ENCODE measurements at places on chromosomes 3 and 15.

DNA sequence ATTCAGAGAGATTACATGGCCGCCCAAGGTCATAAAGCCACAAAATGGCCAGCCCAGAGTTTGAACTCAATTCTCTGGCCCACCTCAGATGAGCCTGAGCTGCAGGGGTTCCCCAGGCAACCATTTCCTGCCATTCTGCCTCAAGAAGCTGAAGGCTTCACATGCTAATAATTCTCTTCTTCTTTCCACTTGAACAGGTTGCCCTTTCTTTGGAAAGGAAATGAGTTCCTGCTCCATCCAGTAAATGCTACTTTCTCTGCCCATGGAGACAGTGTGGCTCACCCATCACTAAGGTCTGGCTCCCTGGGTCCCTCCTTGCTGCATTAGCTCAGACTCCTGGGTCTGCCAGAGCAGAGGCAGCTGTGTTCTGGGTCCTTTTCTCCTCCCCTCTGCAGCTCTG lies 48.2 kb downstream of the TRIM42 start:
- H3K27ac ChIP-seq = no peak overlapping the region
- no peaks in the 10 kb centered on the region for H3K36me3 ChIP-seq
- no peak overlapping the region for H3K4me3 ChIP-seq
- H3K4me1 ChIP-seq = peaks cover 2% of the 10 kb centered on the region
- H3K27me3 ChIP-seq = no peaks in the 10 kb centered on the region
- DNase-seq = no peak

DNA sequence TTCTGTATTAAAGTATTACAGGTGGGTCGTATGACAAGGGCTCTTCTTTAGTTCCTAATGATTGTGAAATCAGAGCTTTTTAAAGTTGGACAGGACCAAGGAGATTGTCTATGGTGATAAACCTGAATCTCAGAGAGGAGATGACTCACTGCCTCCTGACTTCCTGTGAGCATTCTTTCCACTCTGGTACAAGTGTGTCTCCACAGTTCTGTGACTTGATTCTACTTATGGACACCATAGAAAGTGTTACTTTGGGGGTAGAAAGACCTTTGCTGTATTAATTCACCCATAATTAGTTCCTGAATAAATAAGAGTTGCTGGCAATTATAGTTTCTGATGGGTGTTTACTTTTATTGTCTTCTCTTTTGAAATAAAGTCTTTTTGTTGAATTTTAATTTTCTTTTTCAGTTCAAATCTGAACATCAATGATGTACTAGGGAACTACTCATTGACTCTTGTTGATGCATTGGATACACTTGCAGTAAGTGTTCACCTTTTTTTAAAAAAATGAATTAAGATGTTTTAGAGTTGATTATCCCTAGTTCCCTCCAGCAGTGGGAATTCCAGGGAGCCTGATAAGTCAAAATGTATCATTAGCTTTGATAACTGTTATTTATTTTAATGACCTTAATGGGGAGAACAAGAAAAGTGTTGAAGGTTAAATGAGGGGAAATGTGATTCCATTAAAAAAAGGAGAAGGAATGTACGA lies 7.4 kb downstream of the EDEM1 start:
- H3K4me1 ChIP-seq = peaks cover 5% of the 10 kb centered on the region
- H3K27me3 ChIP-seq = no peaks in the 10 kb centered on the region
- H3K4me3 ChIP-seq = no peak overlapping the region
- no peak overlapping the region for H3K27ac ChIP-seq
- peak; percentile 77 for DNase-seq

DNA sequence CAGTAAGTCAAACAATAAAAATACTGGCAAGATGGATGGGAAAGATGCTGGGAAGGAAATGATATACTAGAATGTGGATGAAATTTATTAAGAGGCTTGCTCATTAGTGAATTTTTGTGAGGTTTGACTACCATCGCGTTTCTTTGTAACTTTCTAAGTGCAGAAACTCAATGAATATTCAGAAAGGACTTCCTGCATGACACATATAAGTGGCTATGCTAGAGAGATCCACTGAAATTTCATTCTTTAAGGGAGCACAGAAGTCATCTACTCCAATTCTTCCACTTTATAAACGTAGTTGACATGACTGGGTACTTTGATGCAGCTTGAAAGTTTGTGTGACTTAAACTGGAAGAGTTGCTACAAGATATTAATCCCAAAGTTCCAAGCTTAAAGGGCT lies 88.0 kb downstream of the SHQ1 start:
- no peak overlapping the region for H3K27ac ChIP-seq
- no peaks in the 10 kb centered on the region for H3K27me3 ChIP-seq
- no peak overlapping the region for H3K4me3 ChIP-seq
- no peak for DNase-seq
- H3K36me3 ChIP-seq = no peaks in the 10 kb centered on the region

DNA sequence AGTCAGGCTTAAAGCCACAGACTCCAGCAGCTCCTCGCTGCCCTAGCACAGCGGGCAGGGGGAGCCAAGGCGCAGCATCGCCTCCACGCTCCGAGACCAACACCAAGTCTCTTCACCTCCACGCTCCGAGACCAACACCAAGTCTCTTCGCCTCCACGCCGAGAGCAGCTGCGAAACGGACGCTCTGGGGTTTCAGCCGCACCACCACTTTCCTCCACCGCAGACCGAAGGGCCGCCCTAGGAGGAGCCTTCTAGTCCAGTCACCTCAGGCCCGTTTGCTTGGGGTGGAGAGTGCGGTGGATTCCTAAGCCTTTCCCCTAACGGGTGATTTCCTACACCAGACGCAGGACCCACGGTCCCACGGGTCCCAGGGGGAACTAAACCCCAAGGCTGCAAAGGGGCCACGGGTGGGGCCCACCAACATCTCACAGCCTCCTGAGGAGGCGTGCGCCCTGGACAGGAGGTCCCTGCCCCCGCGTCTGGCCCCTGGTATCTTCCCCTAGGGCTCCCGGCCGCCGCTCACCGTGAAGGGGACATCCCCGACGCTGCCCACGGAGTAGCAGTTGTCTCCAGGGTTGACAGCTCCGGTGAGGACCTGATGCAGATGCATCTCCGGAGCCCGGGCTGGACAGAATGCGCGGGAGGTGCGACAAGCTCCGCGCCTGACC lies 501 bp downstream of the DMXL2 start:
- H3K4me3 ChIP-seq = peak overlapping the region; percentile 54
- H3K4me1 ChIP-seq = no peaks in the 10 kb centered on the region
- no peaks in the 10 kb centered on the region for H3K27me3 ChIP-seq

DNA sequence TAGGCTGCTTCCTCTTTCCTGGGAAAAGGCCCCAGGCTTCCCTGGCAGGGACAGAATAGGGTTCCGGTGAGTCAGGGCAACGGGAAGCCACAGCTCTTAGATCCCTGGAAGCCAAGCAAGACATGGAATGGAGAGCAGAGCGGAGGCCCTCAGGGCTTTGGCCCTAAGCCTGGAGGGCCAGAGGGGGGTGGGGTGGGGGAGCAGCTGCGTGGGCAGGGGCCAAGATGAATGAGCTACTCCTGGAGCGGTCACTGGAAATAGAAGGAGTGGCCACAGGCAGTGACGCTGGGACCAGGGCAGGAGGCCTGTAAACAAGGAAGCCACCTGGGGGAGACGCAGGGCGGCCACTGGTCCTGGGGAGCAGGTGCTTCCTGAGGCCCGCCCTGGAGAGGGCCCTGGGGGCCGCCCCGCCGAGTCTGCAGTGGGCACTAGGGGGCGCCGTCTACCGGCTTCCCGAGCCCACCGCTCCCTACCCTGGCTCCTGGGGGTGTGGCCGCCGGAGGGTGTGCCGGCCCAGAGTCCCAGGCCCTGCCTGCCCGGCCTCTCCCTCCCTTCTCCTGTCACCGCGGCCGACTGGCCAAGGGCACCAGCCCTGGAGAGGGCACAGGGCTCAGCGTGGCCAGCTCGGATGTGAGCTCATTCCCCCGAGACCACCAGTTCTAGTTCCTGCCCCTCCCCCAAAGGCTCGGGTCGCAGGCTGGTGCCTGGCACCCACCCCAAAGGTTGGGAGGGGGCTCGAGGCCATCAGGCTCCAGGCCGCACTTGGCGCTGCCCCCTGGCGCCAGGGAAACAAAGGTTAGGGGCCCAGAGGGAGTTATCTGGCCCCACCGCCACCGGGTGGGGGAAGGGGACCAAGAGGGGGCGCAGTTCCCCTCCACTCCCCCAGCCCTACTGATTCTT lies 12.1 kb downstream of the VPS18 start:
- no peaks in the 10 kb centered on the region for H3K27me3 ChIP-seq
- peak; percentile 92 for DNase-seq
- peaks cover 3% of the 10 kb centered on the region for H3K4me1 ChIP-seq
- no peak overlapping the region for H3K27ac ChIP-seq
- H3K4me3 ChIP-seq = no peak overlapping the region
- peaks cover 4% of the 10 kb centered on the region for H3K36me3 ChIP-seq

DNA sequence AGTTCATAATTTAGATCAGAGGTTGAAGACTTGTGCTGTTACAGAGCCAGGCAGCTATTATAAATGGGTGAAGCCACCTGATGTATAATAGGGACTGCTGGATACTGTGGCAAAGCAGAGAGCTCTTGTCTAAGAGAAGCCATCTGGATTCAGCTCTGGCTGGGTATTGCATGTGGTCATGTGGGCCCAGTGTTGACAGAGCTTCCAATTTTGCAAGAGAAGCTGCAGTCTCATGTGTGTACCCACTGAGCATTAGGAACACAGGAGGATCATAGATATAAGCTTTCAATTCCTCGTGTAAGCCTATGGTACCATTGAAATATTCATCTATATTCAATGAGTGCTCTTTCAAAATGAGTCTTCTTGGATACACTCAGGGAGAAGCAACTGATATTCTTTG lies 303.9 kb upstream of the SLCO3A1 start:
- DNase-seq = no peak
- no peaks in the 10 kb centered on the region for H3K36me3 ChIP-seq
- H3K4me1 ChIP-seq = no peaks in the 10 kb centered on the region
- H3K27me3 ChIP-seq = no peaks in the 10 kb centered on the region

- peak; percentile 74 for DNase-seq
- H3K27ac ChIP-seq = peak within 1 kb of the TSS; percentile 86
- H3K4me1 ChIP-seq = no peaks in the 10 kb centered on the region
Observed at GRCh38 chr3:20039765-20040547, at the start of gene KAT2B. Gene KAT2B, plus strand, starts transcription at chr3:20040446. Its CDS starts 32 bp downstream, at chr3:20040478.

DNA sequence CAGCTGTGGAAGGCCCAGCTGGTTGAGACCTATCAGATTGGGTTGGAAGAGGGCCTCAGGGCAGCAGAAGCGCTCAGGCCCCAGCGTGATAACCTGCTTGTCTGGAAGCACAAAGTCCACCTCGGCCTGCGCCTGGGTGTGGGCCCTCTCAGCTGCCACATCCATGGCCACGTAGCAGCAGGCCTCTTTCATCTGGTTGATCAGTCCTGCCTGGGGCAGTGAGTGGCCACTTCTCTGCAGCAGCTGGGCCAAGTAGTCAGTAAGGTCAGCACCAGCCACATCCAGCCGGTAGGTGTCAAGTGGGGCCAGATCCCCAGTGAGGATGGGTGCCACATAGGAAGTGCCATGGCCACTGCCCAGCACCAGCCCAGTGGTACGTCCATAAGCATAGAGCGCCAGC lies 3.9 kb upstream of the CAMKV start:
- DNase-seq = no peak
- no peaks in the 10 kb centered on the region for H3K36me3 ChIP-seq
- peaks cover 4% of the 10 kb centered on the region for H3K4me1 ChIP-seq

- H3K27me3 ChIP-seq = no peaks in the 10 kb centered on the region
- no peaks in the 10 kb centered on the region for H3K4me1 ChIP-seq
- DNase-seq = no peak
- H3K36me3 ChIP-seq = no peaks in the 10 kb centered on the region
- no peak overlapping the region for H3K27ac ChIP-seq
Observed at GRCh38 chr3:69463531-69463930, 77.6 kb upstream of the FRMD4B start.

DNA sequence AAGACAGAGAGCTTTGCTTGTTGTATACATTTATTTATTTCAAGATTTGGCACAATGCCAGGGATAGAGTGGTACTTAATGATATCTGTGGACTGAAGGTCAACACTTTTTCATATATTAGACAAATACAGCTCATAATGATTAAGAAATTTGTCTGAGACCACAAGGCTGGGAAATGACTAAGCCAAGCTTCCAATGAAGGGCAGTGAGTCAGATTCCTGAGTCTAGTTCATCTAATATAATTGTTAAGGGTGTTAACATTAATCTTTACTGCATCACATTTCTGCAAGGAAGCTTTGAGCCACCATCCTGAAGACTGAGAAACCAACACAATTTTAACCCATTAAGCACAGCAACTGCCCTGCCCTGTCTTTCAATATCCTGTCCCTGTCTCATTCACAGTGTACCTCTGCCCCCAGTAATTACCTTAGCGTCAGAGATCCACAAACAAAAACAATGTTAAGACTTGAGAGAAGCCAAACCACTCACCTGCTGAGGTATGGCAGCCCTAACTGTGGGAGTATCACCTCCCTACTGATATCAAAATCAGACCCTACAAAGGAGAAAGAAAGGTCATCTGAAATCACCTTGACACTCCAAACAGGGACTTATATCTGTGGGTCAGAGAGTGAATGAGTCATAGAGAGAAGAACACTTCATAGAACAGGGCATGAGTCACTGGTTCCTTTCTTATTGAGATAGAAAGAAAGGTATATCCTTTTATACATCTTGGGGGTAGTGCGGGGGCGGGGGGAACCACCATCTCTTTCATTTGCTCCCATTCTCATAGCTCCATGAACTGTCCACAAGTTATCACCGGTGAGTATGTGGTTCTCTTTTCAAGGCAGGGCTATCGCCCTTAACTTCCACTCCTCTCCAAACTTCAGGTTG lies 74.7 kb downstream of the MAGI1 start:
- H3K4me3 ChIP-seq = no peak overlapping the region
- DNase-seq = peak; percentile 71
- no peak overlapping the region for H3K27ac ChIP-seq

DNA sequence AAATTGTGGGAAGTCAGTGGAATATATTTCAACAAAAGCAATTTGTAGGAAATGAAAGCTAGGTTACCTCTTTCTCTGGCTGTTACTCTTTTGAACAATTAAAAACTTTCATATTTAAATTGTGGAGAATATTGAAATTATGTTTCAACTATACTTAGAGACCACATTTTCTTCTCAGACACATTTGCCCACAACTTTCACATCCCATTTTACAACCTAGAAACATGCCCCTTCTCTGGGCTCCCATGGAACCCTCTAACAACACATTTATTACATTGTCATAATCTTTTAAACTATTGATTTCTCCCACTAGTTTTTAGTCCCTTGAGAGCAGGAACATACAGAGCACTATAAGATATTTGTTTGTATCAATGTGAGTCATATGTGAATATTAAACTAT lies 211.7 kb upstream of the TTC14 start:
- H3K27ac ChIP-seq = no peak overlapping the region
- H3K4me1 ChIP-seq = no peaks in the 10 kb centered on the region
- no peak overlapping the region for H3K4me3 ChIP-seq
- H3K27me3 ChIP-seq = no peaks in the 10 kb centered on the region
- DNase-seq = no peak

- H3K27ac ChIP-seq = no peak overlapping the region
- no peaks in the 10 kb centered on the region for H3K27me3 ChIP-seq
- H3K36me3 ChIP-seq = no peaks in the 10 kb centered on the region
- H3K4me3 ChIP-seq = no peak overlapping the region
- no peaks in the 10 kb centered on the region for H3K4me1 ChIP-seq
- DNase-seq = peak; percentile 68
Observed at GRCh38 chr15:38868326-38869114, 303.9 kb upstream of the RASGRP1 start.

- no peak overlapping the region for H3K4me3 ChIP-seq
- H3K27me3 ChIP-seq = no peaks in the 10 kb centered on the region
- H3K4me1 ChIP-seq = no peaks in the 10 kb centered on the region
- no peak for DNase-seq
Observed at GRCh38 chr3:101170806-101171558, 149.4 kb downstream of the IMPG2 start.
